NCI-H524 treated with DMSO at 0.1 percent for 48 hours (cell line): ENCODE measurements at places on chromosomes 11 and 22.

DNA sequence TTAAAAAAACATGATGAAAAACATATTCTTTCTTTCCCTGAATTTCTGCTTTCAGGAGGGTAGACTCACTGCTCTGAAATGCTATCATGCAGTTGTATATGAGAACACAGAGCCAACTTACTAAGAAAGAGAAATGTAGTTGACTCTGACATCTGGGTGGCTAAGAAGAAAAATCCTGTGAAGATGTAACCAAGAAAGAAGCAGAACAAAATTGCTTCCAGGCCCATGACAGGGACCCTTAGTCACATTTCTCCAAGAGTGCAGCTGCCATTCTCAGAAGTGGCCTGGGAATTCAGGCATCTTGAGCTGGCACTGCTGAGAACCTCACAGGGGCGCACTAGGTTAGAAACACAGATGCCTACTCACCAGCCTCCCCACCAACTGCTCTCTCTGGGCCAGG, 73.6 kb downstream of the RPL27A start:
- no peak for DNase-seq

DNA sequence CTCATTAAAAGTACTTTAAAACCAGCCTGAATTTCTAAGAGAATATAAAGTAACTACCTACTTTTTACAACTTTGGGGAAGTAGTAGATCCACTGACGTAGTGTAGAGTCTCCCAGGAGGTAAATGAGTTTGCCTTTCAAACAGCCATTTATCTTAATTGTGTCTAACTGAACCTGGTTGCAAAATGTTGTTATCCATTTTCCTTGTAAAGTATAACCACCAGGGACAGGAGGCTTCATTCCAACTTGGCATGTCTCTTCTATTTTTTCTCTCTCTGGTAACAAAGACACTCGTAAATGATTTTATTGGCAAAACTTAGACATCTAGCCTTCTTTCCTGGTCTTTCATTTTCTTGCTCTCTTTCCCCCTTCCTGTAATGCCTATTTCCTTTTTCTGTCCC, 36.9 kb downstream of the NXPE1 start:
- DNase-seq, result no peak

- DNase-seq, result no peak
These were observed 1342.8 kb downstream of the TBC1D22A start for GRCh38 chr22:48105259-48105658.

DNA sequence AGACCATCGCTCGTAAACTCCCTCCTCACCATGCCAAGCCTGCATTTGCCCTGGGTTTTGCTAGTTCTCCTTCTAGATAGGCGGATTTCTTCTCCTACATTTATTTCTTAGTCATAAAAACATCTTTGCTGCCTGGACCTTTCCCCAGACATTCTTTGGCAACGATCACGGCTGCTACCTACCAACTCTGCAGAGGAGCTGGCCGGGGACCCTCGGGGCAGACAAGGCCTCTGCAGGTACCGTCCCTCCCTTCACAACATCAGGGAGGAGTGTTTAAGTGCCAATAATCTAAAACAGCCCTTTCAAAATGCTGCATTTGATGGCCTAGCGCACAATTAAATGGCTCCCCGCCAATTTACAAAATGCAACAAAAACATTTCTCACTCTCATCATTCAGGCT, 34.4 kb downstream of the BRD1 start:
- DNase-seq, result no peak

- DNase-seq, result no peak
These were observed 8.3 kb upstream of the SIPA1 start for GRCh38 chr11:65629579-65629978.

- no peak for DNase-seq
These were observed 2.9 kb upstream of the SVIP start for GRCh38 chr11:22832315-22833015.

DNA sequence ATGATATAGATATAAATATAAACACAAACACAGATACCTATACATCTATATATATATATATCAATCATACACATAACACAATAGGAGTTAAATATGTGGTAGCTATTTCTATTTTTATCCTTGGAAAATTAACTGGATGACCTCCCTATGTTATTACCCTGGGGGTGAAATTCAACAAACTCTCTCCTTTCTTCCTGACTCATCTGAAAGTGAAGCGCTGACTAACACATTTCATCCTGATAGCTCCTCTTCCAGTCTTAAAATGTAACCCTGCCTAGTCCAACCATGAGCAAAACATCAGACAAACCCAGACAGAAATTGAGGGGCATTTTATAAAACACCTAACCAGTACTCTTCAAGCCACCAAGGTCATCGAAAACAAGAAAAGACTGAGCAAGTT, 220.6 kb upstream of the ISX start:
- DNase-seq, result no peak

DNA sequence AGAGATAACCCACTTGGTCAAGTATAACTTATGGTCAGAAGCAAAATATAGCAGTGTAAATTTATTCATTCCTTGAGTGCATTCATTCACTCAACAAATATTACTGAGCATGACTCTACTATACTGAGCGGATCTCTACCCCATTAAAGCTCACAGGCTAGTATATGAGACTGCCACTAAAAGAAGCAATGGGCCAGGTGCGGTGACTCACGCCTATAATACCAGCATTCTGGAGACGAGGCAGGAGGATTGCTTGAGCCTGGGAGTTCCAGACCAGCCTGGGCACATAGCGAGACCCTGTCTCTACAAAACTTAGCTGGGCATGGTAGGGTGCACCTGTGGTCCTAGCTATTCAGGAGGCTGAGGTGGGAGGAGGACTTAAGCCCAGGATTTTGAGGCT, 197.6 kb upstream of the BLID start:
- DNase-seq, result no peak

GRCh38 chr11:4677948-4678347, 19.7 kb downstream of the OR51E2 start:
- peak; percentile 78 for DNase-seq

- DNase-seq, result no peak
These were observed 152.2 kb downstream of the SPATA19 start for GRCh38 chr11:133693110-133693509.

GRCh38 chr22:40757071-40757470, 62.1 kb downstream of the SLC25A17 start:
- DNase-seq, result no peak

- DNase-seq, result no peak
These were observed 242.7 kb upstream of the CHORDC1 start for GRCh38 chr11:90465553-90465952.

GRCh38 chr22:27711012-27711411, 90.5 kb downstream of the MN1 start:
- DNase-seq, result no peak

- no peak for DNase-seq
These were observed 2.3 kb downstream of the SLC29A2 start for GRCh38 chr11:66369073-66369894.

DNA sequence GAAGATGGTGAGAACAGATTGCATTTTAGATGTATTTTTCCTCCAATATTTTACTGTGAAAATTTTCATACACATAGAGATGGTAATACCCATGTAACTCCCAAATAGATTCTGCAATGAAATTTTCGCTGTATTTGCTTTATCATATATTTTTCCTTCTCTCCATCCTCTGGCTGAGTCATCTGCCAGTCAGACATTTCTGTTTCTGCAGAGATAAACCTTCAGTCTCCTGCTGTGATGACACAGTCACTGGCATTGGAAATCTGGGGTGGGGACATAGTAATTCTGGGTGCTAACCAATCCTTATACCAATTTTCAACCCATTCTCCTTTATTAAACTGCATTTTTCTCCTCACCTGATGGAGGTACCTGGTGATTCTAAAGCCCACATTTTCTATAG, 33.7 kb downstream of the SVIP start:
- DNase-seq, result no peak

- no peak for DNase-seq
These were observed 10.0 kb downstream of the NCAM1 start for GRCh38 chr11:112971195-112971594.

GRCh38 chr22:31532060-31532459, 35.7 kb downstream of the SFI1 start:
- no peak for DNase-seq

DNA sequence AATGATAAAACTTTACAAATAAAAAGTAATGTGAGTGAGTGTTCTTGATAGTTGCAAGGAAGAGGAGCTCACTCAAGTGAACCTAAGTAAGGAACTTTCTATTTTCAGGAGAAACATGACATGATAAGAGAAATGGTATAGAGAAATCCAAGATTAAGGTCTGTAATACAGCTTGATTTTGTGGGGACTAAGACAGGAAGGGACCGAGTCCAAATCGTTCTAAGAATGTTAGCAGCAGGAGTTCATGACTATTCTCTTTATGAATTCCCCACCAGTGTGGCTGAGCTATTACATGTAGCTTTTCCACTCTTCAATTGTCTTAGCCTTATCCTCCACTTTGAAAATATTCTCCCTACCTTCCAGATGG, 698.6 kb upstream of the ARHGAP42 start:
- DNase-seq, result no peak

DNA sequence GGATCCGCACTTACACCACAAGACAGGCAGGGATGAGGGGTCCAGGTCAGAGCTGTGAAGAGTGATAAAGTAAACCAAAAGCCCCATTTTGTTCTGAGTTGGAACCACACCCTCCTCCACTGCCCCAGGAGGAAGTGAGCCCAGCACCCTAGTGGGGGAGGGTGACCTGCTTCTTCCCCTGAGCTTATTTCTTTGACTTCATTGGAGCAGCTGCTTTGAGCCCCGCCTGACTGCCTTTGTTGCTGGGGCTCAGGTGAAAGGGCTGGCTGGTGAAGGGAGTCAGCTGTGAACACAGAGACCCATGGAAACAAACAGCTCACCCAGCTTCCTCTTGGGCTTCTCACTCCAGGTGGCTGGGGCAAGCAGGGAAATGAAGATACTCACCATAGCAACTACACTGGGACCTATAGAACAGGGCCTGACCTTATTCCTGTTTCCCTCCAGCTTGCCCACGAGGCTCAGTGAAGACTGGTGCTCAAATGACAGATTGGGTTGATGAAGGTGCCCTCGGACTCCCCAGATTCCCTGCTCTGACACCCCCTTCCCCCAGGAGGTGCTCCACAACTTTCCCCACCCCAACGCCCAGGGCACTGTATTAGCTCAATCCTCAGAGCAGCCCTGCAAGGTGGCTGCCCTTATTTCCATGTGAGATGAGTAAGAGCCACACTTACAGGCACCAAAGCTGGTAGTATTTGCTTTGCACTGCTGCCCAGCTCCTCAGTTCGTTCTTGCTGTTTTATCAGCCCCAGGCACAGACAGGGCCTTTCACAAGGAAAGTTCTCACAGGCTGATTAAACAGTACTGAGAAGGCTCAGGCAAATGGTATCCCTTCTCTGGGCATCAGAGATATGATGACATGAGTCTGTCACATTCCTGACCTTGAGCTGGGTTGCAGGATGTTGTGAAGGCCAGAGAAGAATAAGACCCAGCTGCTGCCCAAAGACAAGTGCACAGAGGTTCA, 2.4 kb downstream of the UCP2 start:
- no peak for DNase-seq

DNA sequence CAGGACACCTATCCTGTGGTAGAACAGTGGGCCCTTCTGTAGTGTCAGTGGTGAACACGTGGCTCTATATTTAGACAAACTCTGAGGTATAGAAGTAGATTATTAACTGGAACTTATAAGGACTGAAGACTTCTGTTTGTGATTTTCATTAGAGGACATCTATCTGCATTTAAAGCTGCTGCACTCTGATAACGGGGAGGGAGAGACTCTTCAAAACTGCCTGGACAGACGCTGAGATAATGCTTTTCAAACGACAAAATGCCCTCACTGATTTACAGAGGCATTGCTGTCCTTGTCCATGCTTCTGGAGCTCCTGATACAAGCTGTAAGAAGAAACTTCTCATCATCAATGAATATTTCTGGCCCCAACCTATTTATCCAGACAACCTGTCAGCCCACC, 425.2 kb downstream of the OPCML start:
- DNase-seq, result no peak

- DNase-seq, result no peak
These were observed 2.6 kb upstream of the NLRP10 start for GRCh38 chr11:7967826-7968225.

GRCh38 chr11:15123849-15124248, 9.1 kb downstream of the INSC start:
- DNase-seq, result no peak

DNA sequence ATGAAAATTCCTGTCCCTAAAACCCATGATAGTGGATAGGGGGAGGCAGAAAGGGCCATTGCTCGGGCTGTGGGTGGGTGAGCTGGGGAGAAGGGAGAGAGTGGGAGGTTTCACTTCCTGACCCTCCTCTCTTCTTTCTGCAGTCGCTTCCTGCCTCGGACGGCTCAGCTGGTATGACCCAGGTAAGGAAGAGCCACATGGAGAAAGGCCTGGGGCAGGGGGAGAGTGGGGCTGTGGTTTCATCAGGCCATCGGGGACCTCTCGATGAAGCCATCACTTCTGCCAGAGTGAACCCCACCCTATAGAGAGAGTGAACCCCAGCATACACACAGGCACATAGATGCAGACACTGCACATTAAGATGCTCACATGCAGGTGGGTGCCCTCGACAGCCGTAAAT, 12.6 kb downstream of the CD5 start:
- DNase-seq, result no peak

DNA sequence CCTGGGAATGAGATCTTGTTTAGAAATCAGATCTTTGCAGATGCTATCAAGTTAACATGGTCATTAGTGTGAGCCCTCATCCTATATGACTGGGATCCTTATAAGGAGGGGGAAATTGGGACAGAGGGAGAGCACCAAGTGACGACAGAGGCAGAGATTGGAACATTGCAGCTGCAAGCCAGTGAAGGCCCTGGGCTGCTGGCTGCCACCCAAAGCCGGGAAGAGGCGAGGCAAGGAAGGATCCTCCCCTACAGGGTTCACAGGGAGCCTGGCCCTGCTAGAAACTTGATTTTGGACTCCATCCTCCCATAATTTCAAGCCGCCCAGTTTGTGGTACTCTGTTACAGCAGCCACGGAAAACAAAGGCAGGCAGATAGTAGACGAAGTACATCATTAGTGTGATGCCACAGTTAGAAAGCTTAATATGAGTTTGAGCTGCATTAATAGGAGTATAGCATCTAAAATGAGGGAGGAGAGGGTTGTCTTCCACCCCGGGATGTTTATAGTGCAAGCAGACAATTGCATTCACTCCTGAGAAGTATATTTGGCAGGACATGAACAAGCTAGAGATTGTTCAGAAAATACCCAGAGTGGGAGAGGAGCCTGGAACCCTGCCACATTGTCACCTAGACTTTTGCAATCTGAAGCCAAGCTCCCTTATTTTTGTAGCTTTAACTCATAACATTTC, 56.8 kb upstream of the CLMP start:
- DNase-seq, result no peak

DNA sequence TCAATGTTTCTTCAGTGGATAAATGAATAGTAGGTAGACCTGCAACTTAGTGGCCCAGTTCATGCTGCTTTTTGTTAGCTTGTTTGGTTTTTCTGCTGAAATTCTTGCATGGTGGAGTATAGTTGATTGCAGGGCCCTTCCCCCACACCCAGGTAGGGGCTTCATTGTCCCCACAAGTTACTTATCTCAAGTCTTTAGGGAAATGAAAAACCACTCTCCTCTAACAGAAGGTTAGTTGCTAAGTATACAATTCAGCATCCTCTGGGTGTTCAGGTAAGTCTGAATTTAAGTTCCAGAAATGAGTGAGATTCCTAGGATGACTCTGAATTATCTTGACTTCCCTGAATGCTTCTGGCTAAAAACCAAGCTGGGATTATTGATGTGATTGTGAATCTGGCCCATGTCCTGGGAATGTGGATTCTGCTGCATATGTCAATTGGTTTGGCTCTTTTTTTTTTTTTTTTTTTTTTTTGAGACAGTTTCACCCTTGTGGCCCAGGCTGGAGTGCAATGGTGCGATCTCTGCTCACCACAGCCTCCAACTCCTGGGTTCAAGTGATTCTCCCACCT, 40.3 kb downstream of the BCL2L13 start:
- DNase-seq, result no peak
